ENCODE measurements at places on chromosomes 13 and 19.

GRCh38 chr13:94602467-94602866, 810 bp downstream of the GPR180 start:
- no peak for DNase-seq

DNA sequence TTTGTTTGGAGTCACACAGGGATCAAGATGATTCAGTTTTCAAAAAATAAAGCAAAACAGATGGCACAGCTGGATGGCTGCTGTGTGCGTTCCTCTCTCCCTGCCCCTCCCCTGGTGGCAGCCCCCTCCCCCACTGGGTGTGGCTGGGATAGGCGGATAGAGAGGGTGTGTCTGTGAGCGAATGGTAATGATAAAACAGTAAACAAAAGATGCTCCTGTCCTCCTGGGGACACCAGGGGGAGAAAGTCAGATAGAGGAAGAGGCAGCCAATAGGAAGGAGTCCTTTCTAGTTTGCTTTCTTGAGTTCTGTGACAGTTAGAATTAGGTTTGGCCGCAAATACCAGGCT, 6.5 kb downstream of the TMEM255B start:
- DNase-seq = no peak

GRCh38 chr13:97757807-97758206, 195.7 kb upstream of the IPO5 start:
- no peak for DNase-seq

GRCh38 chr13:45194081-45194939, 6.5 kb downstream of the KCTD4 start:
- no peak for DNase-seq

DNA sequence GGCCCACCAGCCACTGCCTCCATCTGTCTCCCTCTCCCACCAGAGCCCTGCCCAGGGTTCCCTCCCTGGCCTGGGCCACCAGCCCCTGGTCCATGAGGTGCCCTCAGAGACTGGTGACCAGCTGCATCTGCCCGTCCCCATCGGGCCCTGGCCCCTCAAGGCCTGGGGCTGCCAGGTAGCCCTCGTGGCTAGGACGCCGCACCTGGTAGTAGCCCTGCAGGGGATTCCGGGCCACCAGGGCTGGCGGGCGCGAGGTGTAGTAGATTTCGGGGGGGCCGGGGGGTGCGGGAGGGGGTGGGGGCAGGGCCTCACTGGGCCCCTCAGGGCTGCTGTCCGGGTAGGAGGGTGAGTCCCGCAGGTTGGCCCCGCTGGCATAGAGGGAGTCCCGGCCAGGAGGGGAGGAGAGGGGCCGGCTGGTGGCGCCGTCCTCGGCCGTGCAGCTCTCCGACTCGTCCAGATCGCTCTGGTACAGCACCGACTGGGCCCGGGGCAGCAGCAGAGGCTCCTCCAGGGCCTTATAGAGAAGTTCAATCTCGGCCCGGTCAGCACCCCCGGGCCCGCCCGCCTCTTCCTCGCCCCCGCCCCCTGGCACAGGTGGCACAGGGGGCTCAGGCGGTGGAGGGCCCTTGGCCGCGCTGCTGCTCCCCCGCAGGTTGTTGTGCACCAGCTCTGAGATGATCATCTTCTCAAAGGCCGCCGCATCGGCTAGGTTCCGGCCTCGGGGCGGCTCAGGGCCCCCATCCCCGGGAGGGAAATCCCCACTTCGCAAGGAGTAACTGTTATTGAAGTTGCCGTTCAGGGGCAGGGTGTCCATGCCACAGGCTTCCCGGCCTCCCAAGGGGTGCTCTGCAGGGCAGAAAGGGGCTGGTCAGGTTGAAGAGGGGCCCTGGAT, 14.6 kb upstream of the ASF1B start:
- no peak for DNase-seq
